ENCODE measurements at places on chromosomes 7 and 10. TPM values are rescaled to one million over a fixed set of nuclear protein-coding genes. Genes with fewer than 3 reads are reported as not detected.

The PLCE1 gene
- polyA plus RNA-seq, result 0.02 TPM

The PTF1A gene
- not detected for polyA plus RNA-seq

The SLC35B4 gene
- 21.1 TPM for polyA plus RNA-seq

The UPF2 gene
- polyA plus RNA-seq, result 6.7 TPM

The ICA1 gene
- polyA plus RNA-seq, result 1.5 TPM

The PTN gene
- polyA plus RNA-seq, result not detected

The FMC1 gene
- polyA plus RNA-seq, result 10.3 TPM

The LIPA gene
- 37.4 TPM for polyA plus RNA-seq

The METTL2B gene
- polyA plus RNA-seq, result 7.5 TPM

The CLDN15 gene
- not detected for polyA plus RNA-seq

The AMZ1 gene
- 0.09 TPM for polyA plus RNA-seq

The CALHM2 gene
- 115 TPM for polyA plus RNA-seq

The FXYD4 gene
- polyA plus RNA-seq, result not detected

The CRYGN gene
- polyA plus RNA-seq, result not detected

The LAMB1 gene
- polyA plus RNA-seq, result not detected

The RASSF4 gene
- 120 TPM for polyA plus RNA-seq

The IFIT1 gene
- 12.1 TPM for polyA plus RNA-seq

The SFTPA1 gene
- polyA plus RNA-seq, result not detected

The FAM131B gene
- polyA plus RNA-seq, result not detected

The OPN4 gene
- polyA plus RNA-seq, result not detected

The CYP3A7 gene
- polyA plus RNA-seq, result not detected

The FFAR4 gene
- polyA plus RNA-seq, result 1.2 TPM

The PIP gene
- not detected for polyA plus RNA-seq

Data from CD14-positive monocyte (primary cell).